ENCODE measurements at places on chromosomes 4 and X.

- no peak for DNase-seq
These were observed 73.1 kb downstream of the AREG start for GRCh38 chr4:74517996-74518395.

DNA sequence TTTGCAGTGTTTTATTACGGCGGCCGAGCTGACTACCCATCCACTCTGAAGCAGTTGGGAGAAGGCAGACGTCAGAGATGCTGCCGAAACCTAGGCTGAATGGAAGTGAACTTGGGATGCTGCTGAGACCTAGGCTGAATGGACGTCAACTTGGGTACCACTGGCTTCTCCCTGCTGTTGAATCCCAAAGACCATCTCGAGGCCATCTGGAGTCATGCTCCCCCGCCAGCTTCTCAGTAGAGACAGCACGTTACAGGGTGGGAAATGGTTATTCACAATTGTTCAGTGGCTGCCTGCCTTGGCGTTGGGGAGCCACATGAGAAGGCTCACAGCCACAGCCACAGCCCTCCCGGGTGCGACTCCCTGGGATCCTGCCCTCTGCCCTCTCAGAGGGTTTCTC is 40.9 kb downstream of the P2RY8 start:
- DNase-seq, result no peak

DNA sequence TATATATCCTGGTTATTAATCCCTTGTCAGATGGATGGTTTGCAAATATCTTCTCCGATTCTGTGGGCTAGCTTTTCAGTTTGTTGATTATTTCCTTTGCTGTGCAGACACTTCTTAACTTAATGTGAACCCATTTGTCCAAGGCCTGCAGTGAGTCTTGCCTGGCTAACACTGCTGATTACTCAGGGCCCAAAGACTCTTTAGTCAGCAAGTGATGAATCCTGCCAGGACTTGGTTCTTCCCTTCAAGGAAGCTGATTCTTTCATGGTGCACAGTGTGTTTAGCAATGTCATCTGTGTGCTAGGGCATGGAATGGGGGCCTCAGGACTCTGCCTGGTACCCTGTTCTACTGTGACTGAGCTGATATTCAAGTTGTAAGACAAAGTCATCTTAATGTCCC is 81.8 kb upstream of the TEX13A start:
- DNase-seq, result no peak

DNA sequence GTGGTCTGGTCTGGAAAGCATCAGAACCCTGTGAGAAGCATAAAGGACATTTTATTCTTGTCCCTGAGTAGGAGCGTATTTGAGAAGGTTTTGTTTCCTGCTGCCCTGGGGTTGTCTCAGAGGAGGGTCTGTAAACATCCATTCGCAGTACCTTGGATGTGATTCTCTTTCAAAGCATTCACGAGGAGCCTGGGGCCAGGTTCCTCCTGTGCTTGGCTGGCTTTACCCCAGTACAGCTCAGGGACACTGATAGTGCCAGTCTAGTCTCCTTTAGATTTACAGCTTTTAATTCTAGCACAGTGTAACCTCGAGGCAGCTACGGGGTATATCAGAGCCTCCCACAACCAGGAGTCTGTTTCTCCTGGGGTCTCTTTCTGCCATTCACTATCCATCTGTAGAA is 2.7 kb downstream of the CLRN2 start:
- DNase-seq, result no peak

- DNase-seq, result peak; percentile 70
These were observed 120.3 kb downstream of the RASL11B start for GRCh38 chr4:52982255-52982945.

DNA sequence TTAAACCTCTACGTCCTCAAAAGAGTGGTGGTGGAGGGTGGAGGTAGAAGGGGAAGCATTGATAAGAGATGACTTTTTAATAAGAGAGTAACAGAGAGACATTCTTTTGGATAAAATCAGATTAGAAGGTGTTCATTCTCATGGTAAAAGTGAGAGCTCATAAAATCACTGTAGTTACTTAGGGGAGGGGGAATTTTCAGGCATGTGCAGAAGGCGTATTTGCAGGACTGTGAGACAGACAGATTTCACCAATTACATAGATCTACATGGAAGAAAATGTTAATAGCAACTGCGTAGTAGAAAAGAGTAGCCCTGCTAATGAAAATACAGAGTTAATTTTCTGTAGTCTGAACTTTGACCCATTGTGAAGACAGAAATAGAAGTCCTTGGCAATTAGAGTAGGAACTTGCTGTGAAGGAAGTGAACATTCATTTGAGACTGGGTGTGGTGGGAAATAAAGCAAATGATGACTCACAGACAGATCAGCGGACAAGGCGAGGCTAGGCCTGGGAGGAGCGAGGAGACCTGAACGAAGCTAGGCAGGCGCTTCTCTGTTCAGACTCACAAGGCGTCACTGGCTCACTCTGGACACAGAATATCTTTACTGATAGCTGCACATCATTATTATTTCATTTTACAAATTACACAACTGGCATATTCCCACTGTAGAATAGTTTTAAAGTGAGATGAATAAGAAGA is 57.2 kb upstream of the FAM9C start:
- DNase-seq, result no peak

DNA sequence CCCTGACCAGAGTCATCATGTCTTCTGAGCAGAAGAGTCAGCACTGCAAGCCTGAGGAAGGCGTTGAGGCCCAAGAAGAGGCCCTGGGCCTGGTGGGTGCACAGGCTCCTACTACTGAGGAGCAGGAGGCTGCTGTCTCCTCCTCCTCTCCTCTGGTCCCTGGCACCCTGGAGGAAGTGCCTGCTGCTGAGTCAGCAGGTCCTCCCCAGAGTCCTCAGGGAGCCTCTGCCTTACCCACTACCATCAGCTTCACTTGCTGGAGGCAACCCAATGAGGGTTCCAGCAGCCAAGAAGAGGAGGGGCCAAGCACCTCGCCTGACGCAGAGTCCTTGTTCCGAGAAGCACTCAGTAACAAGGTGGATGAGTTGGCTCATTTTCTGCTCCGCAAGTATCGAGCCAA is 11.0 kb downstream of the MAGEA4 start:
- no peak for DNase-seq

DNA sequence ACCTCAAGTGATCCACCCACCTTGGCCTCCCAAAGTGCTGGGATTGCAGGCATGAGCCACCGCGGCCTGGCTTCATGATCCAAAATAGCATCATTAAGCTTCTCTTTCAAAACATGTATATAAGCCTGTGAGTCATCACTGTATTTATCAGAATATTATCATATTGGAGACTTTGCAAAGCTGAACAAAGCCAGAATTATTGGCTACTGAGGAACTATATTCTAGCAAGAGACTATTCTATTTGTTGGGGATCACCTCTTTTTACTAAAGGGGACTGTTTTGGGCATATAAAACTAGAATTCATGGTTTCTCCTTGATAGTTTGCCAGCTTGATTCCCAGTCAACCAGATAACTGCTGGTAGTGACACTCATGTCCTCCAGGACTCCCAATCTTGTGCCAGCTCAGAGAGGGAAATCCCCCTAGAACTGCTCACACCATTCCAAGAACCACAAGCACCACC is 40.1 kb downstream of the TET2 start:
- DNase-seq, result no peak

- DNase-seq, result no peak
These were observed 6.8 kb upstream of the VSIG4 start for GRCh38 chrX:66046612-66047235.

DNA sequence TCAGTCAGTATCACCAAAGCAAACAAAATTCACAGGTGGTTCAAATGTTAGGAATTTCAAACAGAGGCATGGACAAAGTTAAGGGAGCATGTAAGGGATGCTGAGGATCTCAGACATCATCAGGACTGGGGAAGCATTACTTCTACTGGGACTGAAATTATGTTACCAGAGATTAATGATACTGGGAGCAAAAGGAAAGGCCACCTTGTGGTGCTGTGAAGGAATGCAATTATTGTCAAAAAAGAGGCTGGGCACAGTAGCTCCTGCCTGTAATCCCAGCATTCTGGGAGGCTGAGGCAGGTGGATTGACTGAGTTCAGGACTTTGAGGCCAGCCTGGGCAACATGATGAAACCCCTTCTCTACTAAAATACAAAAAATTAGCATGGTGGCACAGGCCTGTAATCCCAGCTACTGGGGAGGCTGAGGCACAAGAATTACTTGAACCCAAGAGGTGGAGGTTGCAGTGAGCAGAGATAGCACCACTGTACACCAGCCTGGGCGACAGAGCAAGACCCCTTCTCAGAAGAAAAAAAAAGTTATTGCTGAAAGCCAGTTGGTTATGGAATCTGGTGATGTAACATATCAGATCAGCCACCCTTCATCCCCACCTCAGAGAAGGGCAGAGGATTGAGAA is 954.3 kb downstream of the PCDH7 start:
- DNase-seq, result no peak

- no peak for DNase-seq
These were observed 127.9 kb downstream of the TACR3 start for GRCh38 chr4:103591841-103592240.

- no peak for DNase-seq
These were observed 60.3 kb upstream of the DIPK2B start for GRCh38 chrX:45261005-45261404.

- DNase-seq, result no peak
These were observed 1.4 kb upstream of the TEC start for GRCh38 chr4:48270951-48271473.

DNA sequence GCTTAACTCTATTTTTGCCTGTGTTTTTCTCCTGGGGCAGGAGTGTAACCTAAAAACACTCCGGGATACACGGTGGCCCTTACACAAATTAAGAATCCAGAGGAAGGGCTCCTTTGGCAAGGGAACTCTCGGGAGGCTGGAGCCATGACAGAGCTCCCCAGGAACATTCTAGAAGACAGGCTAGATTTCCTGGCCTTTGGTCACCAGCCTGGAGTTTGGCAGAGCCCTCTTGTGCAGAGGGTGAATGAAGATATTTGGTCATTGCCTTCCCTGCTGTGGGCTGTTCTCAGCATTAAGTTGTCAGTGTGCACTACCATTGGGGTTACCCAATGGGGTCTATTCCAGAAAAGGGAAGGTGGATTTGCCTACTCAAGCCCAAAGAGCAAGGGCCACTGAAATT is 53.8 kb upstream of the LNX1 start:
- DNase-seq, result no peak

DNA sequence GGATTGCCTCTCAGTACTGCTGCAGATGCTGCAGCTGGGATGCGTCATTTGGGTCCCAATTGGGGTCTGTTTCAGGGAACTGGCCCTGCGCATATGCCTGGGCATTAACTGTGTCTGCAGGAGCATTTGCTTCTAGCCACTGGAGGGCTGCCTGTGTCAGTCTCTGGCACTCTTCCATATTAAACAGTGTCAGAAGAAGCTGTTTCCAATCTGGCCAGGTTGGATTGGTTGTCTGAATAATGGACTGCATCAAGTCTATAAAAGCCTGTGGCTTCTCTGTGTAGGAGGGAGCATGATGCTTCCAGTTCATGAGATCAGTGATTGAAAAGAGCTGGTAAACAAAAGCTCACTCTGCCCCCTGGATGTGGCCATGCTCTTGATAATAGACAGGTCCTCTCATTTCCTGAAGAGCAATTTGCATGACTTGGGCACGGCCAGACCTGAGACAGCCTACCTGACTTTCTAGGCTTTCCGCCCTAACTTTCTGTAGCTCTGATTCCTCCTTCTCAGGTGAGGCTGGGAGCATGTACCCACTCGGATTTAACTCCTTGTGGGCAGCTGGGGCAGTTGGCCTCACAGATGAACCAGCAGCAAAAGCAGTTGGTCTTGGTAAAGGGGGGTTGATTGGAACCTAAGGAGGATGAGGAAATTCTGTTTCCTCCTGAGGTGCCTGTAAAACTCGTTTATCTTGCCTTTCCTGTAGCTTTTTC is 29.2 kb downstream of the SULT1E1 start:
- DNase-seq, result peak; percentile 52

GRCh38 chr4:14458463-14458862 is 543.8 kb upstream of the CPEB2 start:
- DNase-seq, result no peak

GRCh38 chr4:525660-526059 is 26.6 kb downstream of the PIGG start:
- no peak for DNase-seq

- no peak for DNase-seq
These were observed 3.1 kb downstream of the SRPX2 start for GRCh38 chrX:100647095-100647494.

- DNase-seq, result no peak
These were observed 78.3 kb upstream of the EGFL6 start for GRCh38 chrX:13491061-13491460.

DNA sequence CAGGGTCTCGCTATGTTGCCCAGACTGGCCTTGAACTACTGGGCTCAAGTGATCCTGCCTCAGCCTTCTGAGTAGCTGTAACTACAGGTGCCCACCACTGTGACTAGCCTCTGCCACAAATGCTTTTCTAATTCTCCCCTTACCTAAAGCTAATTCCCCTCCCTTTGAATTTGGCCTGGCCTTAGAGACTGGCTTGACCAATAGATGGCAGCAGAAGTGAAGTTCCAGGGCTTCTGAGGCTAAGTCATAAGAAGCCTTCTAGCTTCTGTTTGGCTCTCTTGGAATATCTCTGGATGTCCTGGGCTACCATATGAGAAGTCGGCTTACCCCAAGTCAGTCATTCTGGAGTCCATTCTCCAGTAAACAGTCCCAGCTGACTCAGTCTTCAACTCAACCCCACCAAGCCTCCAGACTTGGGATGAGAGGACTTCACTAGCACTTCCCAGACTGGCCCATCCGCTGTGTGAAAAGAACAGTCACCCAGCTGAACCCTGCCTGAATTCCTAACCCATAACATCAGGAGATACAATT is 61.0 kb downstream of the HPRT1 start:
- peak; percentile 72 for DNase-seq

- DNase-seq, result no peak
These were observed 34.6 kb downstream of the BCLAF3 start for GRCh38 chrX:19956306-19956705.

DNA sequence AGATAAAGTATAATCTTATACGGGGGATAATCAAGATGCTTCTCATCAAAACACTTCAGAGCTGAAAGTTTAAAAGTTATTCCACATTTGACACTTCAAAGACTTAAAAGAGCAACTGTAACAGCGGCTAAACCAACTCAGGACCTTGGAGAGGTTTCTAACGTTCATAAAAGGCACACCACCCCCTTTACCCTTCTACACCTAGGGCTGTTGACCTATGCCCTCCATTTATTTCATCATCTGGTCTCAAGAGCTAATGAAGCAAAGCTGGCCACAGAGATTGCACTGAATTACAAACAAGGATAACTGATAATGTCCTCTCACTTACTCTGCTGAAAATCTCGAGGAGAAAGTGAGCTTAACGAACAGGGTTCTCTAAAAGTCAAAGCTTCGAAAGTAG is 1.1 kb upstream of the RPS6KA6 start:
- DNase-seq, result no peak

- DNase-seq, result no peak
These were observed 329.2 kb upstream of the EPHA5 start for GRCh38 chr4:65999518-65999871.

- DNase-seq, result no peak
These were observed 466.6 kb upstream of the PABPC4L start for GRCh38 chr4:134668237-134668636.

GRCh38 chrX:8289523-8289922 is 118.5 kb upstream of the VCX2 start:
- no peak for DNase-seq

GRCh38 chr4:119873132-119873531 is 193.5 kb downstream of the MAD2L1 start:
- DNase-seq, result no peak
